M059J (cell line): ENCODE measurements at places on chromosomes 5 and 9. TPM values are rescaled to one million over a fixed set of nuclear protein-coding genes. Genes with fewer than 3 reads are reported as not detected.
A peak's percentile ranks its signal among the peaks of the same experiment; 100 is the strongest.

- no peak for DNase-seq
Observed at GRCh38 chr9:105887679-105888078, 193.3 kb downstream of the TMEM38B start.

GRCh38 chr5:50576686-50577256 lies 89.7 kb upstream of the PARP8 start:
- DNase-seq = no peak

- DNase-seq = no peak
Observed at GRCh38 chr9:6783753-6784152, 26.0 kb downstream of the KDM4C start.

- DNase-seq = no peak
Observed at GRCh38 chr5:172076761-172077244, 70.4 kb upstream of the FBXW11 start.

DNA sequence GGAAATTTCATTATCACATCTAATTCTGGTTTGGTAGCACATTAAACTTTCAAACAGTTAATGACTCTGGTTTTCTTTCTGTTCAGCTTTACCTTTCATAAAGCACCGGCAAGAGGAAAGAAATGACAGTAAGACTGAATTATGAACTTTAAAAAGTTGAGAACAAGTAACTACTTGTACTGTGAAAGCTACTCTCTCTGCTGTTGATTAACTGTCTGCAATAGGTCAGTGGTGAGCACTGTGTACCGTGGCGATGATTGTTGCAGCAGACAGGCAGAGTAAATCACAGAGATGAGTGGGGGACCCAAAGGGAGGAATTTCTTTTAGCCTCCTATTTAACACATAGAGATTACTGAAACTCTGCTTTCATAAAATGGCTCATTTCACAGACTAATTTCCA lies 74.0 kb upstream of the MEF2C start:
- DNase-seq = no peak

DNA sequence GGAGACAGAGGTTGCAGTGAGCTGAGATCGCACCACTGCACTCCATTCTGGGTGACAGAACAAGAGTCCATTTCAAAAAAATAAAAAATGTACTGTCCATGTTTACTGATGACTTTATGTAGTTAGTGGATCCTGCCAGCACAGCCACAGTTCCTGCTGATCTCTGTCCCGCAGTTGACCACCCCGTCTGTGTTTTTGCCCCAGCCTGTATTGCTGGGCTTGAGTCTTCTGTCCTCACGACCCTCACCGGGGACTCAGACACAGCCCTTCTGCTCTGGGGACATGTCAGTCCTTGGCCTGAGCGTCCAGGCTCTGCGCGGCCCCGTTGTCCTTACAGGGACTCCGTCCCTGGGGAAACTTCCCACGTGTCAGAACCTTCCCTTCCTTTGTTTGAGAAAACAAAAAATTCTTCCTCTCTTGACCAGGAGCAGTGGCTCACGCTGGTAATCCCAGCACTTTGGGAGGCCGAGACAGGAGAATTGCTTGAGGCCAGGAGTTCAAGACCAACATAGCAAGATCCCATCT lies 14.5 kb downstream of the SURF6 start:
- DNase-seq = no peak

- peak; percentile 52 for DNase-seq
Observed at GRCh38 chr5:122723606-122724352, 51.1 kb upstream of the SNX2 start.

- DNase-seq = no peak
Observed at GRCh38 chr5:51556833-51557232, 173.6 kb downstream of the ISL1 start.

DNA sequence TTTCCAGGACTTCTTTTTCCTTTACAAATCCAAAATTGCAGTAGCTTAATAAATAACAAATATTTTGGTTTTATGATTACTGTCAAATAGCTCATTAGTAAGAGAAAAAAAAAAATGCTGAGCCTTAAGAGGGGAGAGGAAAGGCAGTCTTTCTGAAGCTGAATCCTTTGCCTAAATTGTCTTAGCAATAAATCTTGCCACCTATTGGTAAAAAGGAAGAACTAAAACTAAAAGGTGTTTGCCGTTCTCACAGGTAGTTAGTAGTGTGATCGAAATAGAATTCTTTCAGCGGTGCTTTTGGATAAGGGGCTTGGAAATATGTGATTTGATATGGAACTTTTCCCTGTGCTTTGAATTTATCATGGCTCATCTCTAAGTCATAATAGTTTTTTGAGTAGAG lies 31.2 kb downstream of the PIK3R1 start:
- DNase-seq = no peak

GRCh38 chr9:84450029-84450428 lies 109.5 kb upstream of the SLC28A3 start:
- DNase-seq = no peak

GRCh38 chr5:144800169-144800568 lies 629.5 kb downstream of the KCTD16 start:
- no peak for DNase-seq

- DNase-seq = peak; percentile 58
Observed at GRCh38 chr9:107024193-107024592, 161.2 kb downstream of the ZNF462 start.

DNA sequence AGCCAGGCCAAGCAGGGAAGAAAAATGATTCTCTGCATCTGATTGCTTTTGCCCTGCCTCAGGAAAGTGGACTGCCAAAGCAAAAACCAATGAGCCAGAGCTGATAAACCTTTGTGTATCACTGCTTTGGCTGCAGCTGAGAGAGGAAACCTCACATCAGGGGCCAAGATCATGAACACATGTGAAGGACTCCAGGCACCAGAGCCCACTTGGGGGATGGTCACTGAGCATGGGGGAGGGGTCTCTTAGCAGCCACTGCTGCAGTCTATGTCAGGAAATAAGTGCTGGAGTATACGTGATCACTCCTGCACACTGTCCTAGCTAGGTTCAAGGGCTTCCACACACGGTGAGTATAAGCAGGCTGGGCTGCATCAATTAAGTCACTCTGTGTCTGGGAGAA lies 229.9 kb downstream of the SPOCK1 start:
- DNase-seq = no peak

DNA sequence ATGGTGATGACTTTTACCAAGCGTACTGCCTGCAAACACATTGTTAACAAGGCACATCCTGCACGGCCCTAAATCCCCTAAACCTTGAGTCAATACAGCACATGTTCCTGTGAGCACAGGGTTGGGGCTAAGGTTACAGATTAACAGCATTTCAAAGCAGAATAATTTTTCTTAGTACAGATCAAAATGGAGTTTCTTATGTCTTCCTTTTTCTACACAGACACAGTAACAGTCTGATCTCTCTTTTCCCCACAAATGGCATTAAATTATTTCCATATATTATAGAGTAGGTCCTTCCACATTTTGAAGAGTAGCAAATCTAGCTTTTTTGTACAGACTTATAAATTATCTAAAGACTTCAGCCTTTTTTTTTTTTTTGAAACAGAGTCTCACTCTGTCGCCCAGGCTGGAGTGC lies 1.6 kb upstream of the TMEM141 start:
- DNase-seq = no peak

DNA sequence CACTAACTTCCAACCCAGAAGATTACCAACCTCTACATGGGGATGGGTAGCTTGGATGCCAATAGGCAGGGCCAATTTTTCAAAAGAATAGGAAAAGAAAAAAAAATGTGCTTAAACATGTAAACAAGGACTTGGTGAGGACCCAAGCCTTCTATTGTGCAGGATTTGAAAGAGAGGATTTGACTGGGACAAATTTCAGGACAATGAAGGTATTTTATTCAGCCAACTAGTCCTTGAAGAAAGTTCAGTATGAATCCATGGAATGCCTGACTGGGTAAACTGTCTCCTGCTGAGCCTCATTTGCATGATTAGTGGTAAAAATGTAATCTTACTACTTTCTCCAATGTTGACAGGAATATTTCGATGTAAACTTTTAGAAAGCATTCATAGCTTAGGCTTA lies 192.5 kb upstream of the RORB start:
- DNase-seq = no peak

- DNase-seq = no peak
Observed at GRCh38 chr5:169838688-169839087, 141.6 kb downstream of the INSYN2B start.

DNA sequence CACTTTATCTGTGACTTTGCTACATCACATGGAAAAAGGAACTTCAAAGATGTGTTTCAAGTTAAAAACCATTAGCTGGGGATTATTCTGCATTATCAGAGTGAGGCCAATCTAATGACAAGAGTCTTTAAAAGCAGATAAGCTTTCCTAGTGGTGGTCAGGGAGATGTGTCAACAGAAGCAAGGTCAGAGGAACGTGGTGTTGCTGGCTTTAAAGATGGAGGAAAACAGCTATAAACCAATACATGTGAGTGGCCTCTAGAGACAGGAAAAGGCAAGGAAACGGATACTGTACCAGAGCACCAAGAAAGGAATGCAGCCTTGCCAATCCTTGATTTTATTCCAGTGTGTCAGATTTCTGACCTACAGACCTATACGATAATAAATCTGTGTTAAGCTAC lies 204.2 kb downstream of the TAF11L14 start:
- DNase-seq = no peak

DNA sequence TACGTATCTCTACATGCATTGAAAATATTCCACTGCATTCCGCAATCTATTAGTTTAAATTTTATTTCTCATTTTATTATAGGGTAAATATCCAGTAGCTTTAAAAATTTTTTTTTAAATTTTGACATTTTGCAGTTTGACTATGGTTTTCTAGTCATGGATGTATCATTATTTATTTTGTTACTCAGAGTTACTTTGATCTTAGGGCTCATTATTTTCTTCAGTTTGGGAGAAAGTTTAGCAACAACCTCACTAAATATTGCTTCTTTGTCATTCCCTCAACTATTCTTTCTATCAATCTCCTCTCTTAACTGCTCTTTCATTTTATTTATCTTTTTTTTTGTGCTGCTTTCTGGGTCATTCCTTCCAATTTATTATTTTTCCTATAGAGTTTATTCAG lies 100.5 kb upstream of the SLCO6A1 start:
- DNase-seq = no peak

DNA sequence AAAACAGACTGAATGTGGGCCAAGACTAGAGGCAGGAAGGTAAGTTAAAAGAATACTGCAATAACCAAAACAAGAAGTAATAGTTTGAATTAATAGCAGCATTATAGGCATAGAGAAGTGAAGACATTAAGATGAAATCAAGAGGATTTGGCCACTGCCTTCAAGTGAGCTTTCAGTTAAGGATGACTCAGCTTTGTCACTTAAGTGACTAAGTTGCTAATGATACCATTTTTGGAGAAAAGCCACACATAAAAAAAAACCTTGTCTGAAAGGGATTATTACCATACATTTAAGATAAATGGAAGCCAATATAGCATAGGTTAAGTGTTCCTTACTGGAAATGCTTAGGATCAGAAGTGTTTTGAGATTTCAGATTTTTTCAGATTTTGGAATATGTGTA lies 57.0 kb downstream of the ECPAS start:
- peak; percentile 81 for DNase-seq

GRCh38 chr5:173741729-173742431 lies 125.4 kb upstream of the BOD1 start:
- DNase-seq = no peak

- no peak for DNase-seq
Observed at GRCh38 chr5:109483395-109483971, 73.7 kb upstream of the PJA2 start.

DNA sequence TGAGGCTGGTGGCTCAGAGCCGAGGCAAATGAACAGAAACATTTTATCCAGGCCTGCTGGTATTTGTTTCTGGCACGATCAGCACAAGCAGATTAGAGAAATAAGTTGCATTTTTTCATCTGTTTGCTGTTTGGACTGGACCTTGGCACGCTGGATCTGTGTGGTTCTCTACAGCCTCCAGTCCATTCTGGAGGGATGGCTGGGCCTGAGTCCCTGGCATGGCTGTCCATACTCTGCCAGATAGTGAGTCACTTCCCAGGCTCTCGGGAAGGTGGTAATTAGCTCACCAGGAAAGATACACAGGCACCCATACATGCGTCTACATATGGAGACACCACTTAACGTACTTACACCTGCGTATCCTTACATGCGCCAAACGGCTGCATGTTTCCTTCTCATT lies 78.6 kb downstream of the SPRY4 start:
- peak; percentile 91 for DNase-seq

DNA sequence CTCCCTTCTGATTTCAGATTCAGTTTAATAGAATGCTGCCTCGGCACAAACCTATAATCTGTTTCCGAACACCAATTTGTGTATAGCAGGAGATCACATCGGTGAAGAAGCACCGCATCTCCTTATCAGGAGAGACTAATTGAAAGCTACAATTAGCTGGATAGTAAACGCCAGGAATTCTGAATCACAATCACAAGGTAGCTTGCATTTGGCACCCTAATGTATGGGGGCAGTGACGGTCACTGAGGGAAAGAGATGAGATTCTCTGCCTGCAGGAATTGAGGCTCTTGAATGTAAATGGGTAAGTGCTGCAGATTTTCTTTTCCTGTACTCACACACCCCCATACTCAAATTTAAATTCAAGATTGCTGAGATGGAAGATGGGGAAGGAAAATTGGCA lies 373.6 kb upstream of the ZNF608 start:
- DNase-seq = no peak

DNA sequence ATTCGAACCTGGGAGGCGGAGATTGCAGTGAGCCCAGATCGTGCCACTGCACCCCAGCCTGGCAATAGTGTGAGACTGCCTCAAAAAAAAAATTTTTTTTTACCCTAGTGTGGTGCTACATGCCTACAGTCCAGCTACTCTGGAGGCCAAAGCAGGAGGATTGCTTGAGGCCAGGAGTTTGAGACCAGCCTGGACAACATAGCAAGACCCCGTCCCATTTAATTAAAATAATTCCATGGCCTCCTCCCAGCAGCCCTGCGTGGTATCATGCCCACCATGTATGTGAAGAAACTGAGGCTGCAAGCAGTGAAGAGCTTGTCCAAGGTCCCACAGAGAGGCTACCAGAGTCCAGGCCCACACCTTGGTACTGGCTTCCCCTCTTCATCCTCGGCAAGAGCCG lies 19.4 kb upstream of the PHYHD1 start:
- no peak for DNase-seq

- DNase-seq = peak; percentile 5
Observed at GRCh38 chr5:156036640-156037039, 290.3 kb upstream of the SGCD start.

- peak; percentile 69 for DNase-seq
Observed at GRCh38 chr5:39713250-39713916, 288.6 kb upstream of the DAB2 start.

GRCh38 chr9:8262625-8263622 lies 463.3 kb upstream of the DMAC1 start:
- no peak for DNase-seq

DNA sequence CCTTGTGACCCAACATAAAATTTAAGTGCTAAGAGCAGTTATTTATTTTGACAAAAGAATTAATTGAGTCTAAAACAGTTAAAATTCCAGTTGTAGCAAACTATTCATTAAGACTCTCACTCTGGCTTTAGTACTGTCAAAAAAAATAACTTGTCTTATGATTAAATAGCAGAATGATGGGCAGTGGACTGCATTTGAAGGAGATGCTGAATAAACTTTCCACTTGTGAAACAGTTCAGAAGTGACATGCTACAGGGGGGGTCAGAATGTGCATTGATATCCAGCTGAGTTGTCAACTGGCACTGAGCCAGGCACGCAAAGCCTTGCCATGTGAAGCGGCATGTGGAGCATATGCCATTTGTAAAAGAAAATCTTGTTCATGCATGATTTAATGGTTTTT lies 76.0 kb downstream of the FCHO2 start:
- peak; percentile 80 for DNase-seq

The RANBP3L gene
- 0.76 and 1.0 TPM in 2 replicates for total RNA-seq

The ARHGEF28 gene
- 7.1 and 12.0 TPM in 2 replicates for total RNA-seq

The PCDHB11 gene
- 0.25 and 0.49 TPM in 2 replicates for total RNA-seq

The GLRA1 gene
- total RNA-seq = not detected in 2 replicates

The LOX gene
- 20.9 and 37.7 TPM in 2 replicates for total RNA-seq

The NKD2 gene
- 0.17 and 0.32 TPM in 2 replicates for total RNA-seq

The LHX2 gene
- 2.9 and 5.3 TPM in 2 replicates for total RNA-seq

The AMACR gene
- total RNA-seq = 13.9 and 23.6 TPM in 2 replicates

The PLK2 gene
- 1,040 and 1,179 TPM in 2 replicates for total RNA-seq

The MYOT gene
- not detected in 2 replicates for total RNA-seq
